Activated T-helper 9 cell treated with anti-CD3 and anti-CD28 coated beads, Interleukin-2, amount 50 U/mL, for 16 hours (primary cell): ENCODE measurements at places on chromosomes 5 and 9.

- no peak for DNase-seq
Observed at GRCh38 chr5:133393776-133394476, 218.4 kb downstream of the FSTL4 start.

DNA sequence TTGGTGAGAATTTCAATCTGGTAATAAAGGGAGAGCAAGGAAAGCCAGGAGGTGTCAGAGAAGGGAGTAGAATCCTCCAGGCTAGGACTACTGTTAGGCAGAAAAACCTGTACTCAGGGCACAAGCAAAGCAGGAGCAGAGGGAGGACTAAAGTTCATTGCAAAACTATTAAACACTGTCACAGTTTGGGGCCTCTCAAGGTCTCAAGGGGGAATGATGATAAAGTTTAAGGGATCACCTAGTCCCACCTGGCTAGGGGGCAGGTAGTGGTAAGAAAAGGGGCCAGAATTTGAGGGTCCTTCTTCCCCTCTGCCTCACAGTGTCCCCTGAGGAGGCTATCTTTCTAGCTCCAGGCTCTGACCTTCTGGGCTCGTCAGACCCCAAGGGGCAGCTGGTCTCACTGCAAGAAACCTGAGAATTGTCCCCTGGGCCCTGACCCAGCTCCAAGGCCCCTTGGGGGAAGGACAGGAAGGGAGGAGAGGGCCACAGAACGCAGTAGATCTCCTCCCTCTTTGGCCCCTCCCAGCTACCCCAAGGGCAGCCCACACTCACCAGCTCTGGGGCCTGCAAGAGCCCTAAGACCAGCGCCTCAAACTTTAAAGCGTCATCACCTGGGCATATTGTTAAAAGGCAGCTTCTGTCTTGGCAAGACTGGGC lies 974 bp downstream of the CCDC69 start:
- peak; percentile 34 for DNase-seq

DNA sequence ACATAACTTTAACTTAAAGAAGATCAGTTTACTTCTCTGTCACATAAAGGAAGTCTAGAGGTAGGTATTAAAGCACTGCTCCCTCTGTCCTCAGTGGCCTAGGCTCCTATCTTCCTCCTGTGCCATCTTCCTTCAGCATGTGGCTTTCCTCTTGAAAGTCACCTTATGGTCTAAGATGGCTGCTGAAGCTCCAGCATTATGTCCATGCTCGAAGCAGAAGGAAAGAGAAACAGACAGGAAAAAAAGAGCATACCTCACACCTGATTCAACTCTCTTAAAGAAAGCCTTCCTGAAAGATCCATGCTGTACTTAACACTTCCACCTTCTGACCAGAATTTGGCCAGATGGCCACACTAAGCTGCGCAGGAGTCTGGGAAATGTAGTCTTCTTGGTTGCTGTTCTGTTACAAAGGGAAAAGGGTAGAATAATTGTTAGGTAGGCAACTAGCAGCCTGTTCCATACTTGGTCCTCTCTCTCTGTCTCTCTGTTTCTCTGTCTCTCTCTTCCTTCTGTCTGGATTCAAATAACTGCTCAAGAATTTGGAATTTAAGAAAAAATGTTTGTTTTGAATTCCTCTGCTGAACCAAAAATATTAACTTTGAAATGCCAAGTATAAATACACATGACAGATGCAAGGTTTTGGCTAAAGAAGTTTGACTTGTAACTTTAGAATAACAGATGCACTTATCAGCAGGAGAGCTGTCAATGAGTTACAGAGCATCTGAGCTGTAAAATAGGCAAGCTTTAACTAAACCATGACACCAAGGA lies 16.0 kb downstream of the TMEM174 start:
- DNase-seq: no peak

DNA sequence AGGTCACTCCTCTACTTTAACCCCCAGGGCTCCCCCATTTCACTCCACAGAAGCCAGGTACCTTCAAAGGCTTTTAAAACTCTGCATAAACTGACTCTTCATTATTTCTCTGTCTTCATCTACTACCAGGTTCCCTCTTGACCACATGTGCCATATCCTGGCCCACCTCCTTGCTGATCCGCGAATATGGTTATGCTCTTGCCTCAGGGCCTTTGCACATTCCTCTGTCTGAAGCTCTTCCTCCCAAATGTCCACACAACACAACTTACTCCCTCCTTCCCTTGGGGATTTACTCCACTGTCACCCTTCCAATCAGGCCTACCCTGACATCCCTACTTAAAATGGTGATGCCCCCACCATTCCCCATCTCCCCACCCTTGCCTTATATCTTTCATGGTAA lies 134.6 kb upstream of the ANKRD55 start:
- DNase-seq: no peak

DNA sequence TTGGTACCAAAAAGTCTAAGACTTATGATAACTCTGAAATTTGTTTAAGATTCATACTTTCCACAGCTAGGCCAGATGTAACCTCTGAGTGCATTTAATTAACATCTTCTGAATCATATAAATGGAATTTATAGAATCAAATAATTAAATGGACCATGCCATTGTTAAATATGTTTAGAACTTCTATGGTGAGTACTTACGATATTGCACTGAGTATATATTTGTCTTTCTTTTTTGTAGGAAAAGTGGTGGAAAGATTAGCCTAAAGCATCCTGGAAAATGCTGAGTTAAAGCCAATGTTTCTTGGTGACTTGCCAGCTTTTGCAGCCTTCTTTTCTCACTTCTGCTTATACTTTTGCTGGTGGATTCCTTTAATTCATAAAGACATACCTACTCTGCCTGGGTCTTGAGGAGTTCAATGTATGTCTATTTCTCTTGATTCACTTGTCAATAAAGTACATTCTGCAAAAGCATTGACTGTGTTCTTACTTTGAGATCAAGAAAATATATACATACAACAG lies 11.9 kb downstream of the SPINK6 start:
- DNase-seq: no peak

- no peak for DNase-seq
Observed at GRCh38 chr5:2128686-2129355, 246.1 kb upstream of the IRX4 start.

- DNase-seq: no peak
Observed at GRCh38 chr9:104177003-104177611, 83.0 kb downstream of the SMC2 start.

DNA sequence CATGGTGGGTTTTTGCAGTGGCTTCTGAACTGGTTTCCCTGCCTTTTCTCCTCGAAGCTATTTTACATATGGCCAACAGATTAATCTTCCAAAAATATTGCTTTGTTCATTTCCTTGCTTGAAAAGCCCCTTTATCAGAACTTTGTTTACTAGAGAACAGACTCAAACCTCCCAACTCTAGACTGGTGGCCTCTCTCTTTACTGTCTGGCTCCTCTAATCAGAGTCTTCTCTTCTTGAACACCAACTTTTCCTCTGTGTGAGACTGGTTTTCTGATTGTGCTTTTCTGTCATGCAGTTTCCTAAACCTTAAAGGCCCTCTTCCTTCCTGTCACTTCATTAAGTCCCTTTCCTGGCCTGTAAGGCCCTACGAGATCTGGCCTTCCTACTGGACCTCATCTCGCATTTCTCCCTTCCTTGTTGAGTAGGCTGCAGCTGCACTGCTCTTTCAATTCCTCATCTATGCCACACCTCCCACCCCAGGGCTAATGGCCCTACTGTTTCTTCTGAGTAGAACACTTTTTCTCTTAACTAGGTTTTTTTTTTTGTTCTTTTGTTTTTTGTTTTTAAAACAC lies 5.7 kb downstream of the C9orf43 start:
- no peak for DNase-seq

- no peak for DNase-seq
Observed at GRCh38 chr9:113798062-113799030, 77.8 kb upstream of the ZNF618 start.

DNA sequence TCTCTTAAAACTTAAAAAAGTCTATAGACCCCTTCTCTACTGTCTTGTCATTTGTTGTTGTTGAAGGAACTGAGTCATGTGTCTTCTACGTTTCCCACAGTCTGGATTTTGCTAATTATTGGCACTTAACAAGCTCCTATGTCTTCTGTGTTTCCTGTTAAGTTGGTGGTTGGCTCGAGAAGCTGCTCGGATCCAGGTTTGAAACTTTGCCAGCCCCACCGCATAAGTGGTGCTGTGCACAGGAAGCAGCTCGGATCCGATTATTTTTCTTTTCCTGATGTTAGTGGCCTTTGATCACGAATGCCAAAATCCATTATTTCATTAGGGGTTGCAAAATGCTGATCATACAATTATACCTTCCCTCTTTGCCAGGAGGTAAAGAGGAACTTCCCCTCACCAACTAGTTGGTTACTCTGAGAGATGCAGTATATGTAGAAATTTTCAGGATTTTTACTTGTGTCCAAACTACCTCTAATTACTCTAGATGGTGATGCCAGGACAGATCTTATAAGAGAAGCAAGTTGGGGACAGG lies 186.5 kb downstream of the NSG2 start:
- no peak for DNase-seq

GRCh38 chr9:14561929-14562405 lies 131.3 kb downstream of the ZDHHC21 start:
- no peak for DNase-seq

- DNase-seq: no peak
Observed at GRCh38 chr9:87276327-87276841, 221.3 kb upstream of the DAPK1 start.

DNA sequence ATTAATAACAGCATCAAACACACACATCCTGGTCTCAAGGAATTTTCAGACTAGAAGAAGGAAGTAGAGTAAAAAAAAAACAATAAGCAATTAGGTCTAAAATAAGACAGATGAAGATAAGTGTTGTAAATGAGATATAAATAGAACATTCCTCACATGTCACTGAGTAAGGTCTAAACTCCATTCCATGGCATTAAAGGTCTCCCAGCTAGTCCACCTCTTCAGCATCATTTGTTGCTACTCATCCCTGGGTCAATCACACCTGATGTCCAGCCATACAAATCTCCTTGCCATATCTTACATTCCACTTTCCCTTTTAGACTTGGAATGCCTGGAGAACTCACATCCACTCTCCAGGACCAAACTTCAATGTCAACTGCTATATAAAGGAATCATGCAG lies 214.1 kb upstream of the KLF4 start:
- DNase-seq: no peak

DNA sequence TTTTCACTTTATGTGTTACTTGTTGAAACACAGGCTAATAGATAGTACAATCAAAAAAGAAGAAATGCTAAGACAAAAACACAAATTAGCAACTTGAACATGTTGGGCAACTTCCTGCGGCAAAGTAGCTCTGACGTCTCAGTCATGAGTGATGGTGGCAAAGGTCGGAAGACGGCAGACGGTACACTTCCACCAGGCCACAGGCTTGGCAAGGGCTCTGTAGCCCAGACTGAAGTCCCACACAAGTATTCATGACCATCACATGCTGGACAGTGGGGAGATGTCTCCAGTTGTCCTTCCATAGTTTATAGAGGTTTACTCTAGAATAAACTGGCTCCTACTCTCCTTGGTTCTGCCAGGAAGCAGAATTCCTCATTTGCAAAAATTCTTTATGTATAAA lies 831.3 kb downstream of the MTRR start:
- DNase-seq: no peak

DNA sequence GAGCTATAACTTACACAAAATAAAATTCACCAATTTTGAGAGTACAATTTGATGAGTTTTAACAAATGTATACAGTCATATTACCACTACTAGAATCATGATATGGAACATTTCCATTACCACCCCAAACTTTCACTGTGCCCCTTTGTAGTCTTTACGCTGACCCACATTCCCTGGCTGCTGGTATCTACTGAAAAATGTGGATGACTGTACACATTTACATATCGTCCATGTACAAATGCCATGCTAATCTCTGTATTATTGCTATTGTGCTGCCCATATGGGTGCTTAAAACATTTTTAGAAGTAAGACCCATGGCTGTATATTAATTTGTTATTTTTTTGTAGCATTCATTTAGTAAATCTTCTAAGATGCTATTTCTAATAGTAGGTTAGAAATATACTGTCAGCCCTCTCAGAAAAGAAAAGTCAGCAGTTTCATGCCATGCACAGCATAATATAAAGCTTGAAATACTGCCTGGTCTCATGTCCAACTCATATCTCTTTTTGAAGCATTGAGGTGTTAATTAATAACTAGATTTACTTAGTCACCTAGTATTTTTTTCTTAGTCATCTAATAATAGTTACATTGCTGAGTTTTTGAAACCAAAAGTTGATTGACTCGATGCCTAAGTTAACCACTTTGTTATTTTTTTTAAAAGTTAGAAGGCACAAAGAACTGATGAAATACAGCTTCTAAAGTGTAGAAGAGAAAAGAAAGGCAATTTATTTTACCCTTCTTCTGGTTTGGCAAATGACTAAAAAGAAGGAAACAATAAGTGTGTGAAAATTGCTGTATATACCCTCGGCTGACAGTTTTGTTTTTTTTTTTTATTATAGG lies 188.3 kb upstream of the MEF2C start:
- DNase-seq: no peak
